Breast epithelium (tissue), 4 donors: ENCODE measurements at places on chromosomes 2 and 18.

- H3K4me3 ChIP-seq, result no peak overlapping the region
- H3K27me3 ChIP-seq, result peaks cover 27% of the 10 kb centered on the region
- H3K4me1 ChIP-seq, result no peaks in the 10 kb centered on the region
- no peak overlapping the region for H3K27ac ChIP-seq
- no peaks in the 10 kb centered on the region for H3K36me3 ChIP-seq
- DNase-seq, result no peak
Measured at GRCh38 chr2:239775623-239776435, 249.3 kb downstream of the NDUFA10 start.

DNA sequence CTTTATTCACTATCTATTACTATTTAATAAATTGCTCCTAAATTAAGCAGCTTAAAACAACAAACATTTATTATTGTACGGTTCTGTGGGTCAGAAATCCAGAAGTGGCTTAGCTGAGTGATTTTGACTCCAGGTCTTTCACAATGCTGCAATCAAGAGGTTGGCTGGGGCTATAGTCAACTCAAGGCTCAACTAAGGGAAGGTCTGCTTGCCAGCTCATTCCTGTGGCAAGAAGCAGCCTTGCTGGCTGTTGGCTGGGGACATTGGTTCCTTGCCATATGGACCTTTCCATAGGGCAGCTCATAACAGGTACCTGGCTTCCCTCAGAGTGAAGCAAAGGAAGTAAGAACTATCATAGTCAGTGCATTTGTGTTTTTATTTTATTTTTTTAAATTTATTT is 5.0 kb upstream of the MRPL19 start:
- no peaks in the 10 kb centered on the region for H3K36me3 ChIP-seq
- no peaks in the 10 kb centered on the region for H3K27me3 ChIP-seq
- peak overlapping the region; percentile 26 for H3K27ac ChIP-seq
- peak; percentile 82 for DNase-seq
- H3K4me3 ChIP-seq, result no peak overlapping the region

DNA sequence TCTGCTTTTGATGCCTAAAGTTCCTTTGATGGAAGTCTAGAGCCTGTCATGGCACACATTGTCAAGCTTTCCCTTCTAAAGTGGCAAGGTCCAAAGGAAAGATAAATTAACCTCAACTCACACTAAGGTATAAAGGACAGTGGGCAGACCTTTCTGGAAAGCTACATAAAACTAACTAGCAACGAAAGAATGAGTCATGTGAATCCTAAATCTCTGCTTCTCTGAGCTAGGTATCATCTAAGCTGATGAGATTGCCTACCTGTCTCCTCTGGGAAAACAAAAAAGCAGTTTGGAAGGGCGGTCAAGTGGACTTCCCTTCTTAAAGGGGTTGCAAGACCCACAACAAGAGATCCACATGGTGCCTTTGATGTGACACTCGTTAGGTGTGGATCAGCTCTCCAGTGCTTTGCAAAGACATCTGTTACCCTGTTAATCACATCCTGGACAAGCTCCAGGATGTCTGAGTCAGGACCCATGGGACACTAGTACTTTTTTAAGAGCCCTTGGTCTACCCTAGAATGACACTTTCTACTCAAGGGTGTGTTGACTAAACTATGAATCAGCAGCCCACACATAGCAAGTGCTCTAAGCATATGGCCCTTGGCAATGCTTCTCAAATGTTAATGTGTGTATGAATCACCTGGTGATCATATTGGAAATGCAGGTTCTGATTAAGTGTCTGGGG is 173.5 kb downstream of the ALK start:
- no peak overlapping the region for H3K4me3 ChIP-seq
- no peaks in the 10 kb centered on the region for H3K36me3 ChIP-seq
- DNase-seq, result no peak
- no peaks in the 10 kb centered on the region for H3K27me3 ChIP-seq
- H3K4me1 ChIP-seq, result no peaks in the 10 kb centered on the region
- H3K27ac ChIP-seq, result no peak overlapping the region

DNA sequence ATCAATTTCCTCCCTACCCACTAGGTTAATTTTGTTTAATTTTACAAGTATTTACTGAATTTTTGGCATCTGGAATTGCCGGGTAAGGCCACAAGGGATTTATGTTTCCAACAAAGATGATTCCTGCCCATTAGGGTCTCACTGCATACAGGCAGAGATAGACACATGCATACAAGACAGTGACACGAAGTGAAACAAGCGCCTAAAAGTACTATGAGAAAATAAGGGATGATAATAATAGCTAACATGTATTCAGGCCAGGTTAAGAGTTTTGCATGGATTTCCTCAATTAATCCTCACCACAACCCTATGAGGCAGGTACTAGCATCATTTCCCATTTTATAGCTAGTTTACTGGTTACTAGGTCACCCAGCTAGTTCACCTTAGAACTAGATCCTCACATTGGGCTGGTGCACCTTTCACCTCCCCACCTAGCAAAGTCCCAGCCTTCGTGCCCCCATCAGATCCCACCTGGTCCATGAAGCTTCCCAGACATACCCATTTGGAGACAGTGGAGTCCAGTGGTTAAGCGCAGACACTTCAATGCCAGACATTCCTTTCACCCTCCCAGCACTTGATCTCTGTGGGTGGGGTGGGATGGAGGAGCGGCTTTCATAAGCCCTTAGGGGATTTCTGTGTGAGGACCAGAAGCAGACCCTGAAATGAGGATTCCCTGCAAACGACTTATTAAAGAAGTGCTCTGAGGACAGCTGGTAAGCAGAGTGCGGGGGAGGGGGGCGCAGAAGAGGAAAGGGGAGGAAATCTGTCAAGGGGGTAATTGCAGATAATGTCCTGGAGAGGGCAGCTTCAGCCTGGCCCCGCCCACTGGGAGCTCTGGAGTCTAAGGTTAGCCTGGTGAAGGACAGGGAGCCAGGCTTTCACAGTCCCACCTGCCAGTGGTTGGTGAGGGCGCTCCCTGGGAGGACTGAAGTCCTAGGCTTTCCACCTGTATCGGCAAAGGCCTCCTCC is 5.8 kb upstream of the DGUOK start:
- no peaks in the 10 kb centered on the region for H3K4me1 ChIP-seq
- no peak overlapping the region for H3K27ac ChIP-seq
- no peaks in the 10 kb centered on the region for H3K36me3 ChIP-seq
- DNase-seq, result no peak

GRCh38 chr2:39664232-39664887 is 1.4 kb upstream of the TMEM178A start:
- H3K4me1 ChIP-seq, result no peaks in the 10 kb centered on the region
- H3K27ac ChIP-seq, result no peak overlapping the region
- H3K27me3 ChIP-seq, result peaks cover 2% of the 10 kb centered on the region

DNA sequence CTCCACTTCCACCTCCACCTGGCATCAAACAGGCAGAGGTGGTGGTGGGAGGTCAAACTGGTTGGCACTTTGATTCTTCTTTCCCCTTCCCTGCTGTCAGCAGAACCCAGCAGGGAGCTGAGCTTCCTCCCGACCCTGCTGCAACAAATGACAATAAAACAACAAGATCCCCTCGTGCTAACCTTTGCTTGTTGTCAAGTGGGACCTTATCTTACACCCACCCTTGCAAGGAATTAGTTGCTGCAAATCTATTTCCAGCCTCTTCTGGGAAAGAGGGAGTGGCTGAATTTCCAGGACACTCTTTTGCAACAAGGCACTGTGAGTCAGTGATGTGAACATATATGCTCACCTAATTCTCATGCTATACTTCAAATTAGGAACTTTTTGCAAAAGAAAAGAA is 655.1 kb downstream of the DSC3 start:
- DNase-seq, result no peak
- H3K4me3 ChIP-seq, result no peak overlapping the region
- no peaks in the 10 kb centered on the region for H3K36me3 ChIP-seq

DNA sequence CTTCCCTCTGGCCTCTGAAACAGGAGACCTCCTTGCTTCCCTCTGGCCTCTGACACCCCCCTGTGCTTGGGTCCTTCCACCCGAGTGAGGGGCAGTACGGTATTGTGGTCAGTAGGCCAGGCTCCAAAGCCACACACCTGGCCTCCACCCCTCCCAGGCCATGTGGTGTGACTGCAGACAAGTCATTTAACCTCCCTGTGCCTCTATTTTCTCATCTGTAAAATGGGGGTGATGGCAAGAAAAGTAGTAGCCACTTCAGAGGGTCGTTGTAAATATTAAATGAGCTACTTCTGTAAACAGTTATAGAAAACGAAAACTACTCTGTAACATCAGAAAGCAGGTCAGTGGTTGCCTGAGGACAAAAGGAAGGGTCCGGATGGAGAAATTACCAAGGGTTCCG is 74.2 kb downstream of the SMAD7 start:
- no peaks in the 10 kb centered on the region for H3K36me3 ChIP-seq
- H3K4me3 ChIP-seq, result no peak overlapping the region
- H3K4me1 ChIP-seq, result no peaks in the 10 kb centered on the region

- no peaks in the 10 kb centered on the region for H3K4me1 ChIP-seq
- H3K27ac ChIP-seq, result peak within 1 kb of the TSS; percentile 93
- H3K27me3 ChIP-seq, result peaks cover 41% of the 10 kb centered on the region
- H3K36me3 ChIP-seq, result no peaks in the 10 kb centered on the region
- H3K4me3 ChIP-seq, result peak within 1 kb of the TSS; percentile 78
Measured at GRCh38 chr2:238847841-238848690, at the start of gene TWIST2. TSS of gene TWIST2 (plus strand) at chr2:238848085. CDS start at chr2:238848216, 131 bp downstream.

DNA sequence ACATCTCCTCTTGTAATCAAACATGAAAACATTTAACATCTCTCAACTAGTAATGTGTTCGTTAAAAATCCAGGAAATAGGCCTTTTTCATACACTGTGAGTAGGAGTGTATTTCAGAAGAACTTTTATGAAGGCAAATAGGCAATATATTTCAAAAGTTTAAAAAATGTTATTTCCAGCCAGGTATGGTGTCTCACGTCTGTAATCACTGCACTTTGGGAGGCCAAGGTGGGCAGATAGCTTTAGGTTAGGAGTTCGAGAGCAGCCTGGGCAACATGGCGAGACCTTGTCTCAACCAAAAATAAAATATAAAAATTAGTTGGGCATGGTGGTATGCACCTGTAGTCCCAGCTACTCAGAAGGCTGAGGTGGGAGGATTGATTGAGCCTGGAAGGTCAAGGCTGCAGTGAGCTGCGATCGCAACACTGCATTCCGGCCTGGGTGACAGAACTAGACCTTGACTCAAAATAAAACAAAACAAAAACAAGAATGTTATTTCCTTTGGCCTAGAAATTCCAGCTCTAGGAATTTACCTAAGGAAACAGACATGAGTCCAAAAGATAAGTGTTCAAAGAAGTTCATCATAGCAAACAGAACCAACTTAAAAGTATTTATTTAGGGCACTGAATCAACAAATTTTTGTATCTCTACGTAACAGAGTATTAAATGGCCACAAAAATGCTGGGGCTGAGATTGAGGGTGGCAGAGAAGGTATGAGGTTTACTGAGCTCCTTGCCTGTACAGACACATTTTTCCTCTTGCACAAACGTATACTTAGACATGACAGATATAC is 14.9 kb downstream of the RBKS start:
- no peak overlapping the region for H3K4me3 ChIP-seq
- H3K27me3 ChIP-seq, result no peaks in the 10 kb centered on the region
- no peaks in the 10 kb centered on the region for H3K36me3 ChIP-seq
- DNase-seq, result no peak
- H3K4me1 ChIP-seq, result no peaks in the 10 kb centered on the region

DNA sequence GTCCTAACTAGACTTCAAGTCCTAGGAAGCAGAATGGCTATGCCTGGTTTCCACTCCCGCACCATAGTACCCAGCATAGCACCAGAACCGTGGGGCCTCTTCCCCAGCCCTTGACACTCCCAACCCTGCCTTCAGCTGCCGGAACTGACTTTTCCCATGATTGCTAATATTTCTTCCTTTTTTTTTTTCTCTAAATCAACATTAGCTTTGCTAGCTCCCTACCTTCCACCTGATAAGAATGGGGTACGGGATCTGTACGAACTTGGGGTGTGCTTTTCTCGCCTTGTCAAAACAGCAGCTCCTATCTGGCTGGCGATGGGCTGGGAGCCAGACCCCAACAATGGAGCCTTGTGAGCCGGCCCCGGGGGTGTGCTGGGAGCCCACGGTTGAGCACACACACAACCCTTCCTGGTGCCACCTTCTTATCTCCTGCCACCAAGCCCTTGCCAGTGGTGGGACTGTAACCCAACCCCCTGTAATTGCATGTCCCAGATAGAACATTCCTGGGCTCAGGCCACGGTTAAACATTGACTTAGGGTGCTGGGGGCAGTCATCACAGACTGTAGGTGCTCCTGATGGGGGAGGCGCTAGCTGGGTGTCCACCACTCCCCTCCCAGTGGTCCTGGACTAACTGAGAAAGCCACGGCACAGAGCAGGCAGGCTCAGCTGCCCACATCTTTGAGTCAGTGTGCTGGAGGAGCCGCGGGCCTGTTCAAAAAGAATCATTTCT is 213.0 kb upstream of the HAAO start:
- no peaks in the 10 kb centered on the region for H3K4me1 ChIP-seq
- DNase-seq, result no peak
- no peaks in the 10 kb centered on the region for H3K27me3 ChIP-seq
- H3K36me3 ChIP-seq, result no peaks in the 10 kb centered on the region
- H3K27ac ChIP-seq, result no peak overlapping the region
- H3K4me3 ChIP-seq, result no peak overlapping the region

- H3K27ac ChIP-seq, result no peak overlapping the region
- H3K27me3 ChIP-seq, result no peaks in the 10 kb centered on the region
- DNase-seq, result no peak
- H3K4me3 ChIP-seq, result no peak overlapping the region
- H3K4me1 ChIP-seq, result no peaks in the 10 kb centered on the region
Measured at GRCh38 chr2:45979065-45979464, 318.1 kb upstream of the EPAS1 start.

GRCh38 chr2:238207006-238207405 is 3.5 kb upstream of the ILKAP start:
- no peak overlapping the region for H3K27ac ChIP-seq
- no peaks in the 10 kb centered on the region for H3K36me3 ChIP-seq
- peaks cover 2% of the 10 kb centered on the region for H3K4me1 ChIP-seq
